ENCODE measurements at places on chromosomes 2 and 18. TPM values are rescaled to one million over a fixed set of nuclear protein-coding genes. Genes with fewer than 3 reads are reported as not detected.

Gene MALL
- 143 TPM for total RNA-seq

Gene GRHL1
- total RNA-seq = 0.84 TPM

Gene MYL1
- total RNA-seq = not detected

Gene TMEM169
- 0.38 TPM for total RNA-seq

Gene PFN4
- total RNA-seq = 2.0 TPM

Gene KIF1A
- 1.4 TPM for total RNA-seq

Gene BBS5
- total RNA-seq = 5.4 TPM

Gene ZNF519
- total RNA-seq = 2.1 TPM

Gene POTEI
- total RNA-seq = not detected

Gene TMEM150A
- total RNA-seq = 14.7 TPM

Gene SCN9A
- total RNA-seq = 1.9 TPM

Gene KLHL29
- total RNA-seq = 4.5 TPM

Gene GPAT2
- not detected for total RNA-seq

Gene NPPC
- 0.21 TPM for total RNA-seq

Gene SEMA4F
- 12.6 TPM for total RNA-seq

Gene UGT1A5
- 0.13 TPM for total RNA-seq

Gene EVA1A
- 8.2 TPM for total RNA-seq

Gene SCN2A
- total RNA-seq = 0.02 TPM

Gene CNGA3
- total RNA-seq = not detected

Gene SH3RF3
- 0.56 TPM for total RNA-seq

Gene TBR1
- 0.07 TPM for total RNA-seq
